Tibial nerve (tissue), 4 donors: ENCODE measurements at places on chromosomes 7 and 10. TPM values are rescaled to one million over a fixed set of nuclear protein-coding genes. Genes with fewer than 3 reads are reported as not detected.

GRCh38 chr10:110815354-110816004 is 56.2 kb upstream of the PDCD4 start:
- H3K36me3 ChIP-seq, result no peaks in the 10 kb centered on the region
- no peaks in the 10 kb centered on the region for H3K4me1 ChIP-seq
- H3K4me3 ChIP-seq, result no peak overlapping the region
- peaks cover 6% of the 10 kb centered on the region for H3K27me3 ChIP-seq
- no peak for DNase-seq
- H3K27ac ChIP-seq, result no peak overlapping the region

DNA sequence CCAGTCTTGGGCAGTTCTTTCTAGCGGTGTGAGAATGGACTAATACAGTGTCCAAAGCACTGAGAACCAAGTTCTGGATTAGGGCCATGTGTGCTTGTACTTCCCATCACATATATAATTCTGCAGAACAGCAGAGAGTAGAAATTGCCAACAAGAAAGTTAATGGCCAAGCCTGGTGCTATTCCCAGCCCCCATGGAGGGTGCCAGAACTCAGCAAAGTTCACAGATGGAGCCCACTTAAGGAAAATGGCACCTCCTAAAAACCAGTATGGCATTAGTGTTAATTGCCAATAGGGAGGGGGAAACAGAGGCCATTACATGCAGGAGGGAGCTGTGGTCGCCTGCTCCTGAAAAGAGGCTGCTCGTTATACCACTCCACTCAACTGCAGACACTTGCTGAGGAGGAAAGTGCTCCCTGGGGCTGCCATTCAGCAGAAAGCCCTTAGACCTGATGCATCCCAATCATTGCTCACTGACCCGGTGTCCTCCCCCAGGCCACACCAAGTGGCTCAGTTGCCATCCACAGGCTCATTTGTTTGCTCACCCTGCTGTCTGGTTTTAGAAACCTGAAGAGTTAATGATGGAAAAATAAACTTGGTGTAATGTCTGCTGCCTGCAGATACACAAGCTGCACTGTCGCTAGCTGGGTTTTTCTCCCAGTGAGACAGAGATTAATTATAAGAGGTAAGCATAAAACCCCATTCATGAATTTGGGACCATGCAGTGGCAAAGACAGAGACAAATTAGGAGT is 280.6 kb downstream of the GFRA1 start:
- no peak overlapping the region for H3K4me3 ChIP-seq
- no peaks in the 10 kb centered on the region for H3K36me3 ChIP-seq
- no peaks in the 10 kb centered on the region for H3K4me1 ChIP-seq
- no peak overlapping the region for H3K27ac ChIP-seq

DNA sequence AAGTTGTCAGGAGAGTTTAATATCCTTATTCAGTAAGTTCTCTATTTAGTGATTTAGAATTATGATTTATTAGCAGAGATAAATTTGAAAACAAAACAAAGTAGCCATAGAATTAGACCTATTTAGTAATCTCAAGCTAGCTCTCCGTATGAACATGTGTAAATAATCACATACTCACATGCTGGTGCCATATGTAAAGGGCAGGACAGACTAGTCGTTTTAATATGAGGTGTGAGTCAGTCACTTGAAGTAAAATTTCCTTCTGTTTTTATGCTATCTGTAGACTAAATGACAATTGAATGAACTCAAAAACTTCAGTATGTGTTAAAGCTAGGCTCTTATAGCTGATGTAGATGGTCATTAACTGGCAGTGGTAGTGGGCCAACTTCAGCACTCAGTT is 67.1 kb downstream of the WAC start:
- no peaks in the 10 kb centered on the region for H3K36me3 ChIP-seq
- H3K4me3 ChIP-seq, result no peak overlapping the region
- no peak overlapping the region for H3K27ac ChIP-seq
- no peaks in the 10 kb centered on the region for H3K4me1 ChIP-seq
- no peak for DNase-seq
- no peaks in the 10 kb centered on the region for H3K27me3 ChIP-seq

- H3K4me1 ChIP-seq, result no peaks in the 10 kb centered on the region
- no peak overlapping the region for H3K4me3 ChIP-seq
- H3K27ac ChIP-seq, result no peak overlapping the region
- H3K36me3 ChIP-seq, result no peaks in the 10 kb centered on the region
Observed at GRCh38 chr10:45220931-45221330, 94.5 kb downstream of the OR13A1 start.

GRCh38 chr10:33330543-33331378 is 3.7 kb downstream of the NRP1 start:
- peak; percentile 96 for DNase-seq
- no peaks in the 10 kb centered on the region for H3K27me3 ChIP-seq
- H3K36me3 ChIP-seq, result peaks cover 7% of the 10 kb centered on the region
- H3K4me3 ChIP-seq, result peak overlapping the region; percentile 28
- H3K27ac ChIP-seq, result no peak overlapping the region
- H3K4me1 ChIP-seq, result peaks cover 8% of the 10 kb centered on the region

DNA sequence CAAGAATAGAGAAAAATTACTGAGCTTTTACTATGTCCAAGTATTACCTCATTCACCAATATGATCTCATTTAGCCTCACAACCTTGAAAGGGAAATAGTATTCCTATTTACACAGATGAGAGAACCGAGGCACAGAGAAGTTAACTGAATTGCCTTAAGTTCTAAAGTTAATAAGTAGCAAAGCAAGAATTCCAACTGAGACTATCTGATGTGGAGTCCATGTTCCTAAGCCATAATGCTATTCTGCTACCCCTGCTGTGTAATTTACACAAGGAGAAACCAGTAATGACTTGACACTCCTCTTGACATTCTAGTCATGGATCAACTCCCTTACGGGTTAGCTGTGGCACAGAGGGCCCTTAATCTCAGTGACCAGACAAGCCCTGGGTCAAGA is 60.7 kb downstream of the ABCB4 start:
- H3K36me3 ChIP-seq, result no peaks in the 10 kb centered on the region
- no peaks in the 10 kb centered on the region for H3K27me3 ChIP-seq
- no peak for DNase-seq

Gene XPNPEP1
- 57.7 TPM for total RNA-seq

Gene GIMAP8
- 7.9 TPM for total RNA-seq

Gene NFE2L3
- total RNA-seq, result 6.5 TPM

DNA sequence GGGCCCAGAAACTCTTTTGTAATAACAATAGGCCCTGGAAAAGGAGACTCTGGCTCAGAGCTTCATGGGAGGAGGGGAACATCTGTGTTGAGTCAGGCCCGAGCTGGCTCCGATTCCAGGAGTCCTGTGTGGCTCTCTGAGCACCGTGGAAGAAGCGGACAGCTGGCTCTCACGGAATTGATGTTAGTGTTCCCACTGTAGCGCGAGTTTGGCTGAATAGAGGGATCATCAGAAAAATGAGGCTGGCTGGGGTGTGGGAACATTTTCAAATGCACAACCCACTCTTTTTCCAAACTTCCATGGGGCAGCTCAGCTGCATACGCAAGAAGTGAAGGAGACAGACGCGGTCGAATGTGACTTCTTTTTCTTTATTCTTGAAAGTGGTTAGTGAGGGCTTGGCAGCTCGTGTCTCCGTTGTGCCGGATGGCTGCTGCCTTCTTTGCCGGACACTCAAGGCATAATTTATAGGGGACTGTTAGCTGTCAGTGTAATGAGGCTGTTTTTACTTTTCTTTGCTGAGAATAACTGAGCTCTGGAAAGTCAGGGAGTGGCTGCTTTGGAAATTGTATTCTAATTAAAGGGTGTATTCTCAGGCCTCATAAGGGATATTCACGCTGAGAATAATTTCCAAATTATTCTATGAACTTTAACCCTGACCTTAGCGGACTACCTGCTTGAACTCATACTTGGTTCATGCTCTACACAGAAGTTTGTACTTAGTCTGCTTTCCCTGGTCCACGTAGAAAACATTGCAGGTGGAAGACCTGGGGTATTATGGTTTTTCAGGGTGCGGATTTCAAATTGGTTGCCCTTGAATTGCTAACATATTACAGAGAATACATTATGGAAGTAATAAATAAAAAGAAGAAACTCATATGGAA is 23.1 kb downstream of the MDFIC start:
- H3K4me1 ChIP-seq, result peaks cover 20% of the 10 kb centered on the region
- peak overlapping the region; percentile 14 for H3K4me3 ChIP-seq
- H3K27me3 ChIP-seq, result no peaks in the 10 kb centered on the region
- H3K36me3 ChIP-seq, result no peaks in the 10 kb centered on the region

GRCh38 chr7:27631391-27631790 is 31.3 kb downstream of the HIBADH start:
- no peaks in the 10 kb centered on the region for H3K36me3 ChIP-seq
- H3K27ac ChIP-seq, result no peak overlapping the region
- DNase-seq, result no peak
- no peaks in the 10 kb centered on the region for H3K27me3 ChIP-seq

DNA sequence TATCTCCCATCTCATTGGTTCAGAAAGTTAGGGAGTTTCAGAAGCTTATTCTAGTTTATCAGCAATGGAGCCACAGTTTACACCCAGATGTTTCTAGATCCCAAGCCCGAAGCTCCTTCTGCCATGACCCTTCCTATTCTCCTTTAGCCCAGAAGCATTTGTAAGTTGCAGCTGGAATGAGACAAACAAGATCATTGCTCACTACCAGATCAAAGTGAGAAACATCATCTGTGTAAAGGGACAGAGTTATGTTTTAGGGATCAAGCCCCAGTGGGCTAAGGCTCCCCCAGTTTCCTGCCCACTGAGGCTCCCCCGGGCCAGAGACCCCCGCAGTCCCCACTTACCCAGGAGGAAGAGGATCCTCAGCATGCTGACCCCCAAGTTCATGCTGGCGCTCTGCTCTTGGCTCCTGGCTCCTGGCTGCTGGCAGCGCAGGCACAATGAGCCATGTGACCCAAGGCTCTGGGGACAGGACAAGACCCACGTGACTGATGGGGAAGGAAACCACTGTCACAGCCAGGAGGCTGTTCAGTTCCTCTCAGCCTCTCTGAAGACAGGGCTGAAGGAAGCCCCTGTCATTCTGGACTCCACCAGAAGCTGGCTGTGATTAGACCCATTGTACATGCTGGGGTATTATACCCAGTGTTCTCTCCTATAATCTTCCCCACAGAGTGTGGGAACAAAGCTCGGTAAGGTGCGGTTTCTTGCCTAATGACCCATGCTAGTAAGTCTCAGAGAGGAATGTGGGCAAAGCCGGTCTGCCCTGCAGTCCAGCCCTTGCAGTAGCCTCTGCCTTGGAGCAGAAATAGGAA is at the start of gene TMEM273:
TSS of gene TMEM273 (minus strand) at position 442 of the 812 bp plus-strand sequence. CDS start at position 387, 55 bp downstream.
- H3K27me3 ChIP-seq, result no peaks in the 10 kb centered on the region
- H3K4me1 ChIP-seq, result no peaks in the 10 kb centered on the region
- H3K27ac ChIP-seq, result peak within 1 kb of the TSS; percentile 65

DNA sequence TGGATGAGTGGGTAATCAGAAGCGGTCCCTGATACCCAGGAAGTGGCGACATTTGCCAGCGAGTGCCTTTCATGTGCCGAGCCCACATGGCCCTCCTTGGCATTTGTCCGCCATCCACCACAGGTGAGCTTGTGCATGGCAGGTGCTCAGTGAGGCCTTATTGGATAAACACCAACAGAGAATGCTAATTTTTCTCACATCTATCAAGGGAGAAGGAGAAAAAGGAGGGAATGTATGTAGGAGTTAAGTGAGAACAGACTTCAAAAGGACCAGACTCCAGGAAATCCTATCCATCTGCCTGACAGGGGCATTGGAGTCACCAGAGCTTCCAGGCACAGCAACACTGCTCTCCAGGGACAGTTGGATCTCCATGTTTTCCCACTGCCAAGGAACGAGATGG is 143.5 kb upstream of the ZMIZ1 start:
- no peak overlapping the region for H3K27ac ChIP-seq
- no peak for DNase-seq
- H3K4me3 ChIP-seq, result no peak overlapping the region
- H3K27me3 ChIP-seq, result no peaks in the 10 kb centered on the region
- no peaks in the 10 kb centered on the region for H3K4me1 ChIP-seq

GRCh38 chr10:33162248-33162575 is 172.3 kb downstream of the NRP1 start:
- H3K4me1 ChIP-seq, result no peaks in the 10 kb centered on the region
- no peak overlapping the region for H3K4me3 ChIP-seq

Gene TNKS2
- 56.7 TPM for total RNA-seq

GRCh38 chr7:19404912-19405329 is 259.7 kb upstream of the FERD3L start:
- no peak for DNase-seq
- no peaks in the 10 kb centered on the region for H3K27me3 ChIP-seq
- H3K27ac ChIP-seq, result no peak overlapping the region
- H3K4me1 ChIP-seq, result no peaks in the 10 kb centered on the region

DNA sequence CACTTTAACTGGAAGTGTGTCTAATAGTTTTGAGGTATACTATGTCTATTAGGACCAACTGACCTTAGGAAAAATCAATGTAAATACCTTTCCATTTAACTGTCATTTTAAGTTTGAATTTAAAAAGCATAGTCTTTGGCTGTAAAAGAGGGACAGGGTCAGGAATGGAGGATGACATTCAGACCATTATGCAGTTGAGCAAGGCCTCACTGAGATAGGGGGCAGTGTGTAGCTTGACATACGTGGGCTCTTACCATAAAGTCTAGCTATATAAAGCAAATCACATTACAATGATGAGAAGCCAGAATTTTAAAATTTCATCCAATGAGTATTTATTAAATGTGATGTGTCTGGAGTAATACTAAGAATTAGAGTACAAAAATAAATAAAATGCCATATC is 17.9 kb downstream of the PALS2 start:
- no peak overlapping the region for H3K4me3 ChIP-seq
- DNase-seq, result no peak
- no peak overlapping the region for H3K27ac ChIP-seq
- H3K36me3 ChIP-seq, result no peaks in the 10 kb centered on the region
- H3K27me3 ChIP-seq, result no peaks in the 10 kb centered on the region
